ENCODE measurements at places on chromosomes 1 and 21.

DNA sequence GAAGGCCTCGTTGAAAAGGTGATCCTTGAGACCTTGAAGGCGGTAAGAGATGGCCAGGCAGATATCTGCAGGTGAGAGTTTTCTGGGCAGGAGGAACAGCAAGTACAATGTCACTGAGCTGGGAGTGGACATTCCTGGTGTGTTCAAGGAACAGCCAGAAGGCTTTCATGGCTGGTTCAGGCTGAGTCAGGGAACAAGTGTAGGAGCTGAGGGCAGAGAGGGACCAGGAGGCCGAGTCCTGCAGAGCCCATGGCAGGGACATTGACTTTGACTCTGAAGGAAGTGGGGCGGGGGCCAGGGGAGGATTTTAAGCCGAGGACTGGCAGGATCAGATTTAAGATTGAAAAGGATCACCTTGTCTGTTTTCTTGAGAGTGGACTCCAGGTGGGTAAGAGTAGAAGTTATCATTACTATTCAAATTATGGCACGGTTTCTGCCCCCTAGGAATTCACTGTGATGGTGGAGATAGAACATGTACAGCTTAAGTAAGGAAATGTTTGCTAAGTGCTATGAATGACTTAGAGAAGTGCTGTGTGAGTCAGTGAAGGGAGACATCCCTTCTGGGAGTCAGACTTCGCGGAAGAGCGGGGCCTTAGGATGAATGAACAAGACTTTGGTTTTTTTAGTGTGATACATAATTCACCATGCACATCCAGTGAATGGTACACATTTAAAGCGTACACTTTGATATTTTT lies 202.3 kb downstream of the KIF26B start:
- DNase-seq = no peak

DNA sequence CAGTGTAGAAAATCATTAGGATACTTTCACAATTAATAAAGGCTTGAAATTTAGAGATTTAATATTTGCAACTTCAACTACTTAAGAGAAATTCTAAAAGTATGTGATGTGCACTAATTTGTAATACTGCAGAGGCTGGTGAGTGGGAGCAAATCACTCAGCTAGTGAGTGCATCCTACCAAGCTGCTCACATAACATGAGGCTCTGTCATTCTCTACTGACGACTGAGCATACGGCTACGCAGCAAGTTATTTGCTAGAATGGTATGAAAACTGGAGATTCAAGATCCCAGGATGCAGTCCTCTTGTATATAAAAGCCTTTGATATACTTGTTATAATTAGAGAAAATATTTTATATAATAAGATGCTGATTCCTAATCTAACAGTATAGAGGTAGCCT lies 90.1 kb downstream of the ATP1B1 start:
- no peak for DNase-seq

- DNase-seq = peak; percentile 54
Observed at GRCh38 chr1:234256359-234256758, 116.9 kb upstream of the COA6 start.

- DNase-seq = no peak
Observed at GRCh38 chr1:54953846-54954245, 26.6 kb upstream of the TMEM61 start.

DNA sequence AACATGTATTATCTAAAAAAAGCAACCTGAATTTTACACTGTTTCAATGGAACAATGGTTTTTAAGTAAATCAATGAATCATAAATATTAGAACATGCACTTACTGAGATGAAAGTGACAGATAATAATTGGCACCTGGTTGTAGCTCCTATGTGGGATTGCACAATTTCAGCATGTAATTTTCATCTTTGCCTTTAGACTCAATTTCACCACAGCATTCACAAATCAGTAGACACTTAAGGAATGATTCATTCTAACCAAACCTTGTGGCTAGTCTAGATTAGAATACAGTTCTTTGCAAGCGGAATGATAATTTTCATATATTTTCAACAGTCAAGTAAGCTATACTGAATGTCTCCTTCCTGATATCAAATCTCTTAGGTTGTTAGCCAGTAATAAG lies 853.4 kb downstream of the KCNT2 start:
- peak; percentile 12 for DNase-seq

DNA sequence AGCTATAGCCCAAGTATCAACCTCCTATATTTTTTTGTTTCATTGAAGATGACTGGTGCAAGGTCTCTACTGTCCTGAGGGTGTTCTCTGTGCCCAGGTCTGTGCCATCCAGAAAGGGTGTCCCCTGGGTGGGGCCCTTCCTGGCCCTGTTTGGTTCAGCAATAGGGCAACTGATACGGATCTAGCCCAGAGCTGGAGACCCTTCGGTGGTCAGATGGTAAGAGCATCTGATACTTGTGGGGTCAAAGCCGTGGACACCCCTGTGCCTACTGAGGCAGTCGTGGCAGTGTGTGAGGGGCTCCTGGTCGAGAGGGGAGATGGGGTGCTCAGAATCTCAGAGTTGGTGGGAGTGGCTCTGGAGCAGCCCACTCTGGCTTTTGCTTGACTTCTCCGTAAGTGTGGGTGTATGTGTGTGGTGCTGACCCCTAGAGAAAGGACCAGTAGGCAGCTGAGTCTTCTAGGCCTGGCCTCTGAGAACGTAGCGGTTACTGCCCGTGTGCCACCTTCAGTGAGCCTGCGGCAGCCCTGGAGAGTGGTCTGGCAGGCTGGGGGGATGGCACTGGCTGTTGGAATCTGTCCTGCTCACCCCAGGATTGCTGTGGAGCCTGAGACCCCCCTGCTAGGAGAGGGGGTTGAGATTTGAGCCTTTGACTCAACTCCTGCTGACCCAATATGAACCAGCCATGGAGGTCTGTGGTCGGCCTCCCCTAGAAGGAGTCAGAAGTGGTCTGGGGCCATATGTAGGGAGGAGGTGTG lies 2.7 kb downstream of the AMPD2 start:
- DNase-seq = no peak

GRCh38 chr1:12573015-12573825 lies 44.8 kb downstream of the DHRS3 start:
- no peak for DNase-seq

DNA sequence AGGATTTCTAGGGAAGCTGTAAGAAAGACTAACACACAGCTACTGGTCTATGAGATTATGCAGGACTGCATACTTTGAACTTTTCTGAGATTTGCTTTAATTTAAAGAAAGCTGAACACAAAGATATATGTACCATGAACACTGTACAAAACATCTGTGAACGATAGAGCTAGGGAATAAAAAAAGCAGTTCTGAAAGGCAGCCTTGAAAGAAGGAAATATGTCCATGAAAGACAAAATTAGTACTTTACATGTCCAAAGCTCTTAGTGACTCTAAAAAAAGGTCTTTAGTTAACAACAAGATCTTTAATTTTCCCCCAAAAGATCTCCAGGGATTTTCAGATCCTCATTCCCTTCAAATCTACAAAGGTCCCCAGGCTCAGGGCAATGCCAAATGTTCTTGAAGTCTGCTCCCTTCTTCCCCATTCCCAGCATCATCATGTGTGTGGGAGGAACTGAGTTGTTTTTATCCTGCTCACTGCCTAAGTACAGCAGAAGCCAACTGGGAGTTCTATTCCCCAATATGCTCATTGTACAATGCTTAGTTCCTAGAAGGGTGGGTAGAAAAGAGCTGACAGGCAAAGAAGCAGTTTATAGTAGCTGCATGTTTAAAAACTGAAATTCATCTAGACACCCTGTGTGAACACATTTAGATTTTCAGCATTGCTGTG lies 60.1 kb upstream of the PTCH2 start:
- DNase-seq = no peak

DNA sequence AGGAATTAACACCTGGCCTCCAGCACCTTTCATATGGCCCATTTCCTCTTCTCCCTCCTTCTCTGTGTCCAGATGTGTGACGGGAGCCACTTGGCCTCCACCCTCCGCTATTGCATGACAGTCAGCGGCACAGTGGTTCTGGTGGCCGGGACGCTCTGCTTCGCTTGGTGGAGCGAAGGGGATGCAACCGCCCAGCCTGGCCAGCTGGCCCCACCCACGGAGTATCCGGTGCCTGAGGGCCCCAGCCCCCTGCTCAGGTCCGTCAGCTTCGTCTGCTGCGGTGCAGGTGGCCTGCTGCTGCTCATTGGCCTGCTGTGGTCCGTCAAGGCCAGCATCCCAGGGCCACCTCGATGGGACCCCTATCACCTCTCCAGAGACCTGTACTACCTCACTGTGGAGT lies 5.6 kb downstream of the TMEM61 start:
- DNase-seq = no peak

DNA sequence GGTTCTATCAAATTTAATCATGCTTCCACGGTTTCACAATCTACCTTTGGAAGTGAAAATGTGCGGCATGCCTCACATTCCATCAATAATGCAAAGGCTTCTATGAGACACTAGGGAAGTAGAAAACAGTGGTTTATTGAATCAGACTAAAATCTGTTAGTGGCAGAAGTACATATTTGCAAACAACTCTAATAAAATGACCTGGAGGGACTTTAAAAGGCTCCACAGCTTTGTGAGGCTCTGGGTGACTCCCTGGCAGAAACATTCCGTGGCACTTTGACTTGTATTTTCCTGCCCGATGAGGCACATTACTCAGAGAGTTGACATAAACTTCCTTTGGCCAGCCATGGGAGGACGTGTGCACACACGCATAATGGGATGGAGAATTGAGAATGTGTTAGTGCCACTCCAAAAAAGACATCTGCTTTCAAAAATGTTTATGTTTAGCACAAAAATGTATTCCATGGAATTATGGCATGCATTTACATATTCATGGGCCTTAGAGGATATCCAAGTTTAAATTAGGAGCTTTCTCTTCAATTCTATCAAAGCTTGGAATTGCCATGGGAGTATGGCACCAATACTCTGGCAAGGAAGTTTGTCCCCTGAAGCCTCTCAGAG lies 60.0 kb upstream of the SSX2IP start:
- DNase-seq = no peak

DNA sequence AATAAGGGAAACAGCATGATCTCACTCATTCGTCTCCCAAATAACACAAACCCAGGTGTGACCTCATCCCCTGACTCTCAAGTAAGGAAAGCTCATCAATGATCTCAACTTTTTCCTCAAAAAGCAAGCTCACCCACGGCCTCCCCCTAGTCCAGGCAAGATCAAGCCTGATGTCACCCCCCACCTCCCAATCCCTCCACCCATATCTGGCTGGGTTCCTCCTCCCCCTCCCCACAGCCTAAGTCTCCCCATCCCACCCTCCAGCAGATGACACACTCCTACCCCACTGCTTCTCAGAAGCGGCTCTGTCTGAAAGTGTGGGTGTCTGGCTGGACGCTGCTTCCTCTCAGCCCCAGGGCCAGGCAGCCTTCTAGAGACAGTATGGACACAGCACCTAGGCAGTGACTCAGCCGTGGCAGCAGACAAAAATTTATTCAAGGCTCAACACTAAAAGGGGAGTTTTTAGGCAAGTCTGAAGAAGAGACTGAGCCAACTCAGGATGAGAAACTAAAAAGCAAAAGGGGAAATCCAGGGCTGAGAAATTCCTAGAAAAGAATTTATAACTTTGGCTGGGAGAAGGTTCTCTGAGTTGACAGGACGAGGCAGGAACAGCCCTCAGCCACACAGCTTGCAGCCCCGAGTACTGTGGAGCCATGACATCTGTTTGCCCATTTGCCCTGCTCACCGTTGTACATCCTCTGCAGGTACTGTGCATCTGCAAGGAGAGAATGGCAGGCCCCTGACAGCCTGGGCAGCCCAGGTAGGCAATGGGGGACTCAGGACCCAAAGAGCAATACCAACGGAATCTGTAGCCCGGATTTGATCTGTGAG lies 81.6 kb upstream of the LRRC8D start:
- no peak for DNase-seq
